ENCODE measurements at places on chromosomes 7 and 10. TPM values are rescaled to one million over a fixed set of nuclear protein-coding genes. Genes with fewer than 3 reads are reported as not detected.

The PRSS1 gene
- total RNA-seq = not detected

The SPDYE9 gene
- total RNA-seq = not detected

The HOXA13 gene
- not detected for total RNA-seq

The PRSS2 gene
- total RNA-seq = not detected

The A1CF gene
- not detected for total RNA-seq

The GET4 gene
- total RNA-seq = 44.2 TPM

The TRIM50 gene
- total RNA-seq = not detected

The TFPI2 gene
- total RNA-seq = 79.2 TPM

The LRIT1 gene
- not detected for total RNA-seq

The ANKRD61 gene
- 0.07 TPM for total RNA-seq

The EBLN1 gene
- not detected for total RNA-seq

- DNase-seq = no peak
Measured at GRCh38 chr7:86925221-86925620, 134.2 kb downstream of the ELAPOR2 start.

DNA sequence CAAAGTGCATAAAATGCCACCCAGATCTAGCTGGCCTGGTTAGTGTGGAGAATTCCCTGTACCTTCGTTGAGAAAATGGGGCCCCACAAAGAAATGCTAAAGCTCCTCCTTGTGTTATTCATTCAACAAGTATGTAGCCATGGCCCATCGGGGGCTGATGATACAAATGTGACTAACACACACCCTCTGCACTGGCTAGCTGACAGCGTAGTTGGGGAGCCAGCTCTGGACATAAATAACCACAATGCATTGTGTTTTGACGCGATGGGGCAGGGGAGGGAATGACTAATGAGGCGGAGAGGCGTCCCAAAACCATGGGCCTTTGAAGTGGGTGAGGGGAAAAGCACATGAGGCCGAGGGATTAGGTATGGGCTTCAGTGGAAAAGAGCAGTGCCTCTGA, 28.2 kb upstream of the ASL start:
- DNase-seq = no peak

GRCh38 chr7:50699143-50699542, 83.6 kb downstream of the GRB10 start:
- no peak for DNase-seq

DNA sequence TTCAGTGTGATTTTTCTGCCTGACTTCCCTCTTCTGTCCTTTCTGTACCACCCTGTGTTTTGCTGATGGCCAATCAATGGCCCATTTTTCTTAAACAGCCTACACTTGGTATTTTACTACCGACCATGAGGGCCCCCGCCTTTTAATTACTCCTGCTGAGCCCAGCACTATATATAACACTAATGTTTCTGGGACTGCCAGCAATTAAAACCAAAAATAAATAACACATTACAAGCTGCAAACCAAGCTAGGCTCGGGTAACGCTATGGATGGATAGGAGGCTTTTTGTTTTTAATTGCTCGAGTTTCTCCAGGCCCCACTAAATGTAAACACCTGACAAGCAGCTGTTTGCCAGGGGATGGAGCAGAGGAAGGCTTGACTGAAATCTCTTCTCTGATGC, 915.4 kb upstream of the AUTS2 start:
- DNase-seq = no peak

DNA sequence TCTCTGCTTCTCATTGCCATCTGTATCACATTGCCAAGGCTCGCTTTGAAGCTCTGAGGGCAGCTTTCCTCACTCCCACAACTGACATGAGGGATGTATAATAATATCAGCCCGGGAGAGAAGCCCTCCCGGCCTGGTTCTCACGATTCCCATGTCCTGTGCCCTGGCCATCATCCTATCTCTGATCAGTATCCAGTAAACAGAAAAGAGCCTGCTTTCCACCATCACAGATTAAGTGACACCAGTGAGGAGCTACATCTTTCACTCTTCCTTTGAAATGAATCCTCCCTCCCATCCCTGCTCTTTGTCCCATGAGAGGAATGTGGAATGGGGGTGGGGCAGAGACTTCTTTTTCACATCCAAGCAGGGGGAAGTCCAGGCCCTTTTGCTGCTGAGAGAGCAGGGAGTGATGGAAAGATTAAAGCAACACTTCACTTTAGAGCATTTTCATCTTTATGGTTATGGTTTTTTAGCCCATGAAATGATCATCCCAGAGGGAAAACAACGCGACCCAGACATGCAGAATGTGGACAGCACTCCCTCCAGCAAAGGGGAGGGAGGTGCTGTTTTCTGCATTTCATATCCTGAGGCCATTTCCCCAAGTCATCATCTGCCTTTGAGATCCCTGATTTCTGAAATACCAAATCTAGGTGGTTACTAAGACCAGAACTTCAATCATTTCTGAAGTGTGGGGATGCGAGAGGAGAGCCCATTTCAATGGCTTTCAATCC, 84.6 kb upstream of the LYZL1 start:
- DNase-seq = no peak

DNA sequence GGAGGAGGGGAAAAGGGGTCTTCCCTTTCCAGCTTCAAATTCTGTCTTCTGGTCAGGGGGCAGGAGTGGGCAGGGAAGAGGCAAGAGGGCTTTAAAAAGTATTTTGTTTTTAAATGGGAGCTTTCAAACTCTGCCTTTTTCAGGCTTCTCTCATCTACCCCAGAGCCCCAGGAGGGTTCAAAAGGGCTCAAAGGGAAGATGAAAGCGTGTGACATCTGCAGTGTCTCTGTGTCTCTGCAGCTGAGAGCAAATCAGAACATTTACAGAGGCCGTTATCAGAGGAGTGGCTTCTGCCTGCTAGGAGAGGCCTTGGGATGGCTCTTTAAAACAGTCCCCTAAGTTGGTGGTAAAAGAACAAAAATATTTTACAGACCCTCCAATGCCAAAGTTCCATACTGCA, 30.3 kb downstream of the TRIM8 start:
- no peak for DNase-seq

GRCh38 chr7:75623390-75624133, 115.2 kb downstream of the HIP1 start:
- DNase-seq = no peak

GRCh38 chr7:102450242-102450641, 14.4 kb downstream of the ALKBH4 start:
- no peak for DNase-seq

GRCh38 chr7:93053949-93054943, 63.5 kb downstream of the SAMD9 start:
- DNase-seq = no peak

- no peak for DNase-seq
Measured at GRCh38 chr7:83267141-83267631, 104.5 kb upstream of the PCLO start.

GRCh38 chr10:16436367-16436757, 448 bp upstream of the PTER start:
- no peak for DNase-seq

GRCh38 chr10:1416456-1417037, 320.8 kb downstream of the ADARB2 start:
- DNase-seq = no peak

- DNase-seq = no peak
Measured at GRCh38 chr7:135914346-135914745, 62.8 kb downstream of the MTPN start.

- DNase-seq = no peak
Measured at GRCh38 chr7:25527665-25528170, 299.4 kb upstream of the NPVF start.

- no peak for DNase-seq
Measured at GRCh38 chr10:44781131-44781530, 130.0 kb upstream of the TMEM72 start.

DNA sequence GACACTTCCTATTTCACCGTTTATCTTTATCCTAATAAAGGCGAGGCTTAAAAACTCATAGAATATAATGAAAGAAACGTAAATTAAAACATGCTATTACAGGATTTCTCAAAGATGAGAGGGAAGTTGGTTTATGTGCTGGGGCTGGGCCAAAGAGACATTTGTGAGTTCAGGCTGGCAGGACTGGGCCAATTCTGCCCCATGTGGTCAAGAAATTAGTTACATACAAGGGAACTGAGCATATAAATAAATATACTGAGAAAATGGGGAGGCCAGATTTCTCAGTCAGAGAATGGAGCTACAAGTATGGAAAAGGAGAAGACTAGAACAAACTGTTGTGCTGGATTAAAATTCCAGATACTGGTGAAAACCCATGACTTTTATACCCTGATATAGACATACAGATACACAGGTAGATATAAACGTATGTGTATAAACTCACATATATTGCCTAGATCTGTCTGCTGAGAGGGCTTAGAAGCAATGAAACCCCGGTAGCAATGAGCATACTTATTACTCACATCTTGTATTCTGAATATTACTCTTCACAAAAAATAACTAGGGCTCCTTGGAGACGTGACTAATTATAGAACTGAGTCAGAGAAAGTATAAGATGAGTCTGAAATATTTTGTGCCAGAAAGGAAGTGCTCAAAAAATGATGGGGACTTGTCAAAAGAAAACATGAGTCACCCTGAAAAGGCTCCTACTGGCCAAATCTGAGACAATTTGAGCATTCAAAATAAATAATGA, 155.7 kb upstream of the FGFR2 start:
- DNase-seq = peak; percentile 57

DNA sequence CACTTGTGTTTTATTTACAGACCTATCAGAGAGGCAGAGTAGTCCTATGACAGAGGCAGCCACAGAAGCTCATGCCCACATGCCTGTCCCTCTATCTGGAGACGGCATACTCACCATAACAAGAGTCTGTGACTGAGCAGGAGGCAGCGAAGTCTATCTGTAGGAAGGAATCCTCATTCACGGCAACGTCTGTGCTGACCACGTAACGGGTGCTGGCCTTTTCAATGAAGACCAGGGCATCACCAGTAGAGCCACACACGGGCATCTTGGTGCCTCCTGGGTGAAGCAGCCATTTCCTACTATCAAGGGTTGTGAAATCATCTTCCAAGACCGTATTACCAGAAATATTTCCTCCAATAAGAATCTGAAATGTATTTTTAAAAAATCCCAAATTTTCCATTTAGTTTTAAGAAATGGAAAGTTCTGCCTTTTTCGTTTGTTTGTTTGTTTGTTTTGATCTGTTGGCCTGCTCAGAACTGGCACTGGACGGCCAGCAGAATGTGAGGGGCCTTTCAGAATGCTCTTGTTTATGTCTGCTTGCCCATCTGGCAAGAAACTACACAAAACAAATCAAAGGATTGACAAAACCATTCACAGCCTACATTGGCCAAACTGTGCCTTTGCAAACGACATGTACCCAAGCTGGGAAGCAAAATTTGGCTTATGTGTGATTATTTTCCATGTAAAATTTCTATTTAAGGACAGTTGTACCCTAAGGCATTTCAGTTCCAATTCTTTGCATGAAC, 93.1 kb upstream of the SLC26A5 start:
- no peak for DNase-seq

DNA sequence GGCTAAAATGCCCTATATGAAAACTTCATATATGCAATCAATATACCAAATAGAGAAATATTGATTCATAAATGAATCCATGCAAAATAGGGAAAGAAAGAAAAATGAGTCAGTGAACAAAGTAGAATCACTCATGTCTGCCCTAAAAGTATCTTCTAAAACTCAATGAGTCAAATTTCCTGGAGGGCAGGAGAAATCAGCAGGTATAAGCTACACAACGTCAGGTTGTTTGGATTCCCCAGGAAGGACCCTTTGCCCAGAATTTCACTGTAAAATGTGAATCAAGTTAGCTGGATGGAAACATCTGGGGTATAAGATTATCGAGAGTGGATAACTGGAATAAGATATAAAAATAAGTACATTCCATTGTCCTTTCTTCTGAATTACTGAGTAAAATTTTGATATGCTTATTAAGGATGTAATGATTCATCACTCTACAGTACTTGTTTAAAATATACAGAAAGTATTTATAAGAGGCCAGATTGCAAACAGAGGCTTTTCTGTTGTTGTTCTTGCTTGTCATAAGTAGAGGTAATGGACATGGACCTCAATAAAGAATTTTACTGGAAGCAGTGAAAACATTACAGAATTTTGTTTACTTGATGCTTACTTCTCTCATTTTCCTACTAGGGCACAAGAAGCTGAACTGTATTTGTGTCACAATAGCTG, 99.0 kb downstream of the AGMO start:
- no peak for DNase-seq

- DNase-seq = peak; percentile 51
Measured at GRCh38 chr7:105678811-105679495, 97.7 kb upstream of the EFCAB10 start.

GRCh38 chr10:103752680-103753248, 102.6 kb downstream of the SH3PXD2A start:
- no peak for DNase-seq

DNA sequence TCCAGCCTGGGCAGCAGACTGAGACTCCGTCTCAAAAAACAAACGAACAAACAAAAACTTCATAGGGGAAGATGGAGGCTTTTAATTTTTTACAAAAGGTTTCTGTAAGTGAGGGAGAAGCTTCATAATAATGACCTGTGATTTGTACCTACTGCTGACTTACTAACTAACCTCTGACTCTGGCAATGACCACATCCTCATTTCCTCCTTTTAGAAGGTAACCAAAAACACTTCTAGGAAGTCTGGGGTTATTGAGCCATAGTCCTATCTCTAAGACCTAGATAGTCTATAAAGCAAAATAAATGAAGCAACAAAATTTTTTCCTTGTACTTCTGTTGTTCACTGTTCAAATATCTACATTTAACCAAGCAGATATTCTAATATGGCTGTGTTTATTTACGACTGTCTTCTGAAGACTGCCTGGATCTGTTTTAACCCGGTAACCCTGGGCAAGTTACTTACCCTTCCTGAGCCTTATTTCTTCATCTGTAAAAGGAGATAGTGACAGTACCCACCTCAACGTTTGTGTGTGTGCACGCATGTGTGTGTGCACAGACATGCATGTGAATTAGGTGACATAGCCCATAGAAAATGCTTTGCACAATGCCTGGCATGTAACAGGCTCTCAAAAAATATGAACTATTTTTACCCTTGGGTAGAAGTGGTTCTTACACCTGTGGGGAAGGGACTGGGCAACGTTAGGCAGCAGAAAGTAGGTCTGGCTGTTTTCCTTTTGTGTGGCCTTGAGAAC, 30.8 kb upstream of the SMNDC1 start:
- no peak for DNase-seq

DNA sequence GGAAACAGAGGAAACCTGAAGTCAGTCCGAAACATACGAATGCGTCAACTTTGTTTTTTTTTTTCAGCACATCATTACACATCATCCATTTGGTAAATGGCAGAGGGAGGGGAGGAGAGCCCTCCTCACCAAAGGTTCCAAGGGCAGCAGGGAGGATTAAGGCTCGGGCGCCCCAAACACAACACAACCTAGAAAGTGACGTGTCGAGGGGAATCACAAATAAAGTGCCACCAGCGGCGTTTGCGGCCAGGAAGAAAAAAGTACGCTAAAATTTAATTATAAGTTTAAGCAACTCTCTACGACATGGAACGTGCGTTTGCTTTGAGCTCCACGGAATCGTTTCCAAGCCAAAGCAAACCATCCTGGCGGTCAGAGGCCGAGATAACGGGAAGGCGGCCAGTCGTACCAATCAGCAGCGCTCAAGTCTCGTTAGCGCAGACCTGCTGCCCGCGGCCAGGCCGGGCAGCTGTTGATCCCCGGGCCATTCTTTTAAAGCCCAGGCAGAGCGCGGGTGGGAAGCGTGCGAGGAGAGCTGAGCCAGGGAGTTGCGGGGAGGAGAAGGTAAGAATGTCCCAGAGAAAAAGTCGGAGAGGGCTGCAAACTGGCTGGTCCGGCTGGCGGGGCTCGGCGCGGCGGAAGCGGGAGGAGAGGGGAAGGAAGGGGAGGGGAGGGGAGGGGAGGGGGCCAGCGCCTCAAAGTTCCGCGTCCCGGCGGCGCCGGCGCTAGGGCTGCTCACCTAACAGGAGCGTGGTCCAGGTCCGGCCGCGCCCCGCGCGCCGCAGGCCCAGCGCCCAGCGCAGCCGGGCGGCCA, 719 bp downstream of the DPY19L1 start:
- no peak for DNase-seq

All from pulmonary artery endothelial cell (primary cell).